Effector CD4-positive, alpha-beta T cell (primary cell): ENCODE measurements at places on chromosomes 5 and 9.

- no peak for DNase-seq
Measured at GRCh38 chr9:70947086-70947485, 174.3 kb downstream of the TRPM3 start.

DNA sequence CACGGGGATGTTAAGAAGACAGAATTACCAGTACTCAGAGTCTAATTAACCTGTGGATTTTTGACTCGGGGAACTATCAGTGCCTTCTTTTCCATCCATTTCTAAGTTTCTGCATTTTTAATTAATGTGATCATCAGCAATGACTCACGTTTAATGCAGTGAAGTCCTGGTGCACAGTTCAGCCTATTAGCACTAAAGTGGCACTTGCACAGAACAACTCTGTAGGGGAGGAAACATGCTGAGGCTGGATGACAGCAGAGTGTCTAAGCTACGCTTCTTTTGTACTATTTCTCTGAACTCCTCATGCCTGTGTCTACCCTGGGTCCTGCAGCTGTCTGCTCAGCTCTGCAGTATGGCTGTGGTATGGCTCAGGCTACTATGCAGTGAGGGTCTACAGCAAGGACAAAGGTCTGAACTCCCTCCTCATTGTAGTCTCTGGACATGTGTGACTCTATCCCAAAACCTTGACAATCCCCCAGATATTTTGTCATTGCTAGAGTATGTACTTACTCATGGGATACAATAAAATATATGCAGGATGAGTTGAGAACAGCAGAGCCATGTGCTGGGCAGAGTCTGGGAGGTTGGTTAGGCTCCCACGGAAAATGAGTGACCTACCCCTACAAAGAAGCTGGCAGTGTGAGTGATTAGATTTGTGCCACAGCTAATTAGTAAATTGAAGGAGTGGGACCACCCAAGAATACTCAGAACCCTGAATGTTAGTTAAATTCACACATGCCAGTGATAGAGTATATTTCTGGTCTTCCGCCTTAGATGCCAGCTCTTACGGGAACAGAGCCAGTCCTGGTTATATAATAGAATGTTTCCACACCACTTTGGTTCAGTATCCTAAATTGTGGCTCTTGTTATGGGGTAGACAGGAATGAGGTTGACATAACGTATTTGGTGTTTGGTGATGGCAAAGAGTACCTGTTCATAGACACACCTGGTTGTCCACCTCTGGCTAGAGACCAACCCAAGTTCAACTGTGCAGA, 148.0 kb downstream of the GHR start:
- DNase-seq: no peak

DNA sequence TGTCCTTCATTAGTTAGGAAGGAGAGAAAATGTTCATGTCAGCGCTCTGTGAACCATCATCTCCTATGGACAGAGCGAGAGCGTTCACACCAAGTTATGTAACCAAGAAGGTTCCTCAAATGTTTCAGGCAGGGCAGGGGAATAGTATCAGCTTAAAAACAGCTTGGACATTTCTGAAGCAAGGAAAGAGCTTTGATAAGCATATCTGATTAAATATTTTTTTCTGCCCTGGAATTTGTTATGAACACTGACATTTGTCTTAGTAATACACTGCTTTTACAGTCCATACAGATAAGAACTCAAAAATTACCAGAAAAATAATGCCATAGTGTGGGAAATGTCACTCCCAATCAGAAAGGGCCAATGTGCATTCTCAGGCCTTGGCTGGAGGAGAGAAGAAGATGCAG, 66.3 kb upstream of the LIFR start:
- DNase-seq: no peak

DNA sequence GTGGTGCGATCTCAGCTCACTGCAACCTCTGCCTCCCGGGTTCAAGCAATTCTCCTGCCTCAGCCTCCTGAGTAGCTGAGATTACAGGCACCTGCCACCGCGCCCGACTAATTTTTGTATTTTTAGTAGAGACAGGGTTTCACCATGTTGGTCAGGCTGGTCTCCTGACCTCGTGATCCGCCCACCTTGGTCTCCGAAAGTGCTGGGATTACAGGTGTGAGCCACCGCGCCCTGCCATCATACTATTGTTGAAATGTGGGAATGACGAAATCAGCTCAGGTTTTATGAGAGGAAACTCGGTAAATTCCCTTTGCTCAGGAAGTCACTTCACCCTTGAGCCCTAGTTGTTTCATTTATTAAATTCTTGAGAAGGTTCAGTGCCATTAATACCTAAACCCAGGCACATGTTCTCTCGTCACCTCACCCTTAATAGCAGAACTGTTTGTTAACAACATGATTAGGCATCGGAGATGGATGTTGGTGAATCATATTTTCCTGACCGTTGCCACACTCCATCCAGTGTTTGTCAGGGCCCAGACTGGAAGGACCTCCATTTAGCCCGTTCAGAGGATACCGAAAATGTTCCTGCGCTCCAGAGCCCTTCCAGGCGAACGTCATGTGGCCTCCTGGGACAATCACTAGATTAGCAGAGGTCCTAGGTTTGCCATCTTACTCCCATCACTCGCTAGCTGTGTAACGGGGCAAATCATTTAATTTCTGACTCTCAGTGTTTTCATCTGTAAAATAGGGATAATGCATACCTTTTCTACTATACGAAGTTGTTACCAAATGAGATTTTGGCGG, 20.0 kb upstream of the CREBRF start:
- no peak for DNase-seq

DNA sequence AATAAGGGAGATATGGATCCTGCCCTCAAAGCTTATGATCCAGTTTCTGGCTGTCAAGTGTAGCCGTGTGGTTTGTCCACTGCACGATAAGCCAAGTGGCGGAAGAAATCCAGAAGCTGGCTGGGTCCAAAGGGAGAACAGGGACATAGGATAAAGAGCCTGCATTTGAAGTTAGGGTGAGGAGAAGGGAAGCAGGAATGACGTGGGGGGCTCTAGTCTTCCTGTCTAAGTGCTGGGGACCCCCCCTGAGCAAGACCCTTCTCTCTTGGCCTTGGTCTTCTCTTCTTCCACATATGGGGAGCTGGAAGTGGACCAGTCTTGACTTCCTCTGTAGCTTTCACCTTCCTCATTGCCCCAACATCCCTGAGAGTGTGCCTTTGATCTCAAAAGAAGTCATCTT, 186.6 kb downstream of the FSTL4 start:
- no peak for DNase-seq
